Retinal pigment epithelial cell (primary cell): ENCODE measurements at places on chromosomes 3 and 15.

- DNase-seq: no peak
Measured at GRCh38 chr3:4284865-4285264, 18.3 kb upstream of the SETMAR start.

GRCh38 chr3:185210621-185211142 is 43.2 kb downstream of the EHHADH start:
- DNase-seq: peak; percentile 67

GRCh38 chr15:56286213-56286612 is 42.5 kb upstream of the RFX7 start:
- no peak for DNase-seq

GRCh38 chr15:77033417-77033728 is 37.5 kb downstream of the TSPAN3 start:
- no peak for DNase-seq

GRCh38 chr3:193051314-193051713 is 133.7 kb upstream of the MB21D2 start:
- DNase-seq: no peak

DNA sequence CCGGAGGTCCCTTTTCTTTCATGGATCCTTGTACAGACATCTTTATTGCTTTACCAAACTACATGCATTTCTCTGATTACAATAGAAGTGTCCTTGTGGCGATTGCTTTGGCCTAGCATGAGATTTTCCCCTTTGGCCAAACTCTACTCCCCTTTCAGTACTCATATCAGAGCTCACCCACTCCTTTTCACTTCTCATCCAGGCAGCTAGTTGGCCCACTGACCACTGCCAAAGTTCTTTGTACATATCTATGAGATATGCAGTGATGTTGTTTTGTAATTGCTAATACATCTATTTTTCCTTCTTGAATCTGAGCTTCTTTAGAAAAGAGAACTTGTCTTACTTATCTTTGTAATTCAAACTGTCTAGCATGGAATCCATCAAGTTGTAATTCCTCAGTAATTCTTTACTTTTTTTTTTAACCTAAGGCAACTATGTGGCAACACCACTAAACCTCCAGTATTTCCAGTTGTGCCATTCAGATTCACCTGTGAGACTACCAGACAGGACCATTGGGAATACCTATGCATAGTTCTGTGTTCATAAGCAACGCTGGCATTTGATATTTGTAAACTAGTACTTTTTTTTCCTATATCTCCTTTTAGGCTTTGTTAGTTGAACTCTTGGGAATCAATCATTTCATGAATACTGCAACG is 39.2 kb downstream of the AADACL2 start:
- no peak for DNase-seq

DNA sequence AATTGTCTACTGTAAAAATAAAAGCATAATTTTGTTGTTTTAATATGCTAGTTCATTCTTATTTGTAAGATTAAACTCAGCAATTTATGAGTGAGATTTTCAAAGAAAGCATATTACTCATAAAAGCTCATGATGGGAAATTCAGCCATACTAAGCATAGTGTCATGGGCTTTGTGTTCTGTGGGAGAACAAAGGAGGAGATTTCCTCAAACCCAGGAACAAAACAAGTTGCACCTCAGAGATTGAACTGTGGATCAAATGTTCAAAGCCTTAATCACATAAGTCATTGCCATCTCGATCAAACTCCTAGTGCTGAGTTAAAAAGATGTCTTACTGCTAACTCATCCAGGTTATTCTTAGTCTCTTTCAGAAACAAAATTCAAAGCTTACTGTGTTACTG is 85.6 kb upstream of the PDZRN3 start:
- peak; percentile 10 for DNase-seq

GRCh38 chr3:36362216-36362615 is 18.1 kb upstream of the STAC start:
- no peak for DNase-seq

GRCh38 chr15:29396176-29396811 is 126.7 kb upstream of the NSMCE3 start:
- no peak for DNase-seq

DNA sequence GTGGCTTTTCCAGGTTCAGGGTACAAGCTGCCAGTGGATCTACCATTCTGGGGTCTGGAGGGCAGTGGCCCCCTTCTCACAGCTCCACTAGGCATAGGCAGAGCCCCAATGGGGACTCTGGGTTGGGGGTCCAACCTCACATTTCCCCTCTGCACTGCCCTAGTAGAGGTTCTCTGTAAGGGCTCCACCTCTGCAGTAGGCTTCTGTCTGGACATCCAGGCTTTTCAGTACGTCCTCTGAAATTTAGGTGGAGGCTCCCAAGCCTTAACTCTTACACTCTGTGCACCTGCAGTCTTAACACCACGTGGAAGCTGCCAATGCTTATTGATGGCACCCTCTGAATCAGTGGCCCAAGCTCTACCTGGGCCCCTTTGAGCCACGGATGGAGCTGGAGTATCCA is 22.5 kb upstream of the TM4SF4 start:
- no peak for DNase-seq

DNA sequence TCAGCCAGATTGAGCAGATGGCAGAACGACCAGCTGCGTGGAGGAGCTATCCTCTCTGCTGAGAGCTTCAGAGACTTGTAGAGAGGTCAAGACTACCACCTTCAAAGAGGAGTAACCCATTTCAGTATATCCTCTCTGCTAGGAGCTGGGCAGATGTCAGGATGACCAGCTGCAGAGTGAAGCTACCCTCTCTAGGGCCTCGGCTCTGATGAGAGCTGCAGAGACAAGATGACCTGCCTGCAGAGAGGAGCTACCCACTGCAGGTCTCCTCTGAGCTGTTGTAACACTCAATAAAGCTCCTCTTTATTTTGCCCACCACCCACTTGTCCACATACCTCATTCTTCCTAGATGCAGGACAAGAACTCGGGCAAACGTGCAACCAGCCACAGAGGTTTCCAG is 1522.7 kb downstream of the OTOL1 start:
- DNase-seq: no peak

DNA sequence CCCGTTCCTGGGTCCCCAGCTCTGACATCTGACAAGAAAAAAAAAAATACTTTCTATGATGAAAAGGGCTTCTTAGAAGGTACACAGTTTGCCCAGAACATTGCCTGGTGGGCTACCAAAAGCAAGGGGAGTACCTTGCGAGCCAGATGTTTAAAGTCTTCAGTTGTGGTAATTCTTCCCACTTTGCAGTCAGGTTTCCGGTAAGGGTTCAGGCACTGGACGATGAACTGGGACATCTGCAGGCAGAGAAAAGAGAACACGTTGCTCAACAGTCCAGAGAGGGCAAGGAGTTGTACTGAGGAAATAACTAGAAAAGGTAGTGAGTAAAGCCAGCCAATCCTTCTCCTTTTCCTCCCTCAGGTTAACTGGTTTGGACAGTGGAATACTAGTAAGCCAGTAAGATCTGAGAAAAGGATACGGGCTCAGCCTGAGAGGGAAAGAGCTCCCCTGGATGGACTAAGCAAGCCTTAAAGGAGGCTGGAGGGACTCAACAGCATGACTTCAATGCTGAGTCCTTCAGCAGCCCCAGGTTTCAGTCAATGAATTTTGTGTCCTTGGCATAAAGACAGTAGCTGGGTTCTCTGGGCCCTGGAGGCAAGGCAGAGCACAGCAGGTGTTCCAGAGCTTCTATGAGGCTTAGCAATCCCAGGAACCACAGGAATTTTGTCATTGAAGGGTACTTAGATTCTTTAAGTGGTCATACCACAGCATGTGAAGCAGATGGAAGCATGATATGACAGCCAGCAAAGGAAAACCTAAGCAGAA is 38.2 kb downstream of the NBEAL2 start:
- DNase-seq: no peak

- DNase-seq: no peak
Measured at GRCh38 chr3:107265526-107265925, 111.7 kb upstream of the CCDC54 start.

- DNase-seq: no peak
Measured at GRCh38 chr3:33826206-33826605, 27.8 kb downstream of the PDCD6IP start.

- no peak for DNase-seq
Measured at GRCh38 chr3:114441386-114441785, 147.6 kb downstream of the TIGIT start.

DNA sequence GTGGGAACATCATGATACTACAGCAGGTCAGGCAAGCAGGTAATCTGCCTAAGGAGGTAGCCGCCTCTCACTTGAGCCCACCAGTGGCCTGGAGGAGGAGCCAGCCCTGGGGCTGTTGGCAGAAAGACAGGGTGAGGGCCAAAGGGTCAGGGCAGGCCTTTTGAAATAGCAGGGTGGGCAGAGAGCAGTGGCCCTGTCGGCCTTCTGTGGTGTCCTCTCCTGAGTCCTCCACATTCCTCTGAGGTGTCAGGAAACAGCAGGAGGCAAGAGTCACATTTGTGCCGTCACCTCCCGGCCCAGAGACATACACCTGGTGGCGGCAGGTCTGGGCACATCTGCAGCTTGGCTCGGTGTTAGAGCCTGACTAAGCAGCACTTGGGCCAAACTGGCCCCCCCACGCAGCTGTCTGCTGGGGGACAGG is 3.9 kb upstream of the BNC1 start:
- DNase-seq: no peak
